ENCODE measurements at places on chromosomes 7 and 10. TPM values are rescaled to one million over a fixed set of nuclear protein-coding genes. Genes with fewer than 3 reads are reported as not detected.

GRCh38 chr7:111931016-111931517 lies 275.1 kb downstream of the DOCK4 start:
- H3K27ac ChIP-seq: no peak overlapping the region
- DNase-seq: no peak
- peaks cover 9% of the 10 kb centered on the region for H3K4me1 ChIP-seq
- no peaks in the 10 kb centered on the region for H3K36me3 ChIP-seq
- H3K27me3 ChIP-seq: no peaks in the 10 kb centered on the region

GRCh38 chr10:122049076-122049475 lies 60.1 kb downstream of the TACC2 start:
- DNase-seq: no peak
- H3K27me3 ChIP-seq: peaks cover 16% of the 10 kb centered on the region
- no peaks in the 10 kb centered on the region for H3K36me3 ChIP-seq
- H3K4me1 ChIP-seq: no peaks in the 10 kb centered on the region
- no peak overlapping the region for H3K4me3 ChIP-seq
- no peak overlapping the region for H3K27ac ChIP-seq

GRCh38 chr7:137287651-137288258 lies 55.8 kb downstream of the PTN start:
- no peaks in the 10 kb centered on the region for H3K36me3 ChIP-seq

GRCh38 chr7:157476654-157477549 lies 140.1 kb downstream of the DNAJB6 start:
- H3K27ac ChIP-seq: no peak overlapping the region
- no peak overlapping the region for H3K4me3 ChIP-seq
- H3K27me3 ChIP-seq: no peaks in the 10 kb centered on the region
- peaks cover 19% of the 10 kb centered on the region for H3K36me3 ChIP-seq

DNA sequence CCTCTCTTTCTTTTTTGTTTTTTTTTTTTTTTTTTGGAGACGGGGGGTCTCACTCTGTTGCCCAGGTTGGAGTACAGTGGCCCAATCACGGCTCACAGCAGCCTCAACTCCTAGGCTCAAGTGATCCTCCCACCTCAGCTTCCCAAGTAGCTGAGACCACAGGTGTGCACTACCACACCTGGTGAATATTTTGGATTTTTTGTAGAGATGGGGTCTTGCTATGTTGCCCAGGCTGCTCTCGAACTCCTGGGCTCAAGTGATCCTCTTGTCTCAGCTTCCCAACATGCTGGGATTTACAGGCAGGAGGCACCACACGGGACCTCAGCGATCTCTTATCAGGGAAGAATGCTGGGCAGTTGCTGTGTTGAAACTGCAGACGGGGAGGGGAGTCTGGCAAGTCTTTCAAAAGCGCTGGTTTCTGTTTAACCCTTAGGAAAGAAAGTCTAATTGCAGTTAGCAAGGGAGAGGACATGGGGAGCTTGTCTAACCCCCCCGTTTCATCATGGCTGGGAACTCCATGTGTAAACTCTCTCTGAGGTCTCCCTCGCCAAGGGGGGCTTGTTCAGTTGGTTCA lies 39.6 kb upstream of the LMTK2 start:
- DNase-seq: no peak
- no peaks in the 10 kb centered on the region for H3K27me3 ChIP-seq
- no peak overlapping the region for H3K27ac ChIP-seq
- H3K4me3 ChIP-seq: no peak overlapping the region
- no peaks in the 10 kb centered on the region for H3K4me1 ChIP-seq

DNA sequence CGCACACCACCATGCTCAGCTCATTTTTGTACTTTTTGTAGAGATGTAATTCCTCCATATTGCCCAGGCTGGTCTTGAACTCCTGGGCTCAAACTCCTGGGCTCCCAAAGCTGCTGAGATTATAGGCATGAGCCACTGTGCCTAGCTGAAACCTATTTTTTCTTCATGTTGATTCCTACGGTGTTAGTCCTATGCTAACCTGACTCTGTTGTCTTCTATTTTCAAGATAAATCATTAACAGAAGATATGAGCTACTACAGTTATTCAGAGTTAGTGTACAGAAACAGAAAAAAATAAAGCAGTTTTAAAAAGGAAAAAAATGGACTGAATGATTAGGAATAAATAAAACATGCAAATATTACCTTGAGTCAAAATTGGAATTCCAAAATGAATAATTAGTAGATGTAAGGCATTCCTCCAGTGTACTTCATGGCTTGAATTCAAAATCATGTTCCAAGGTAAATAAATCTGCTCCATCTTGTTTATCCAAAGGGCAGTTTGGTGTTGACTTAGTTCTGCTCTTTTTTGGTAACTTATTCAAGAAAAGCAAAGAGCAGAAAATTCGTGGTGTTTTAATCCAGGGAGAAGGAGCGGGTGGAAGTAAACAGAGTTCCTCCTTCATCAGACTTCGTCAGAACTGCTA lies 185.8 kb downstream of the CACNB2 start:
- no peak overlapping the region for H3K27ac ChIP-seq
- no peaks in the 10 kb centered on the region for H3K27me3 ChIP-seq
- H3K4me1 ChIP-seq: no peaks in the 10 kb centered on the region
- H3K4me3 ChIP-seq: no peak overlapping the region
- no peak for DNase-seq

- H3K27ac ChIP-seq: no peak overlapping the region
- no peak overlapping the region for H3K4me3 ChIP-seq
- peaks cover 8% of the 10 kb centered on the region for H3K4me1 ChIP-seq
- H3K27me3 ChIP-seq: no peaks in the 10 kb centered on the region
- no peak for DNase-seq
These were observed 37.3 kb downstream of the SND1 start for GRCh38 chr7:127689194-127689772.

GRCh38 chr10:11677480-11677879 lies 64.7 kb upstream of the ECHDC3 start:
- no peaks in the 10 kb centered on the region for H3K36me3 ChIP-seq
- peaks cover 52% of the 10 kb centered on the region for H3K27me3 ChIP-seq
- no peak overlapping the region for H3K27ac ChIP-seq
- no peak overlapping the region for H3K4me3 ChIP-seq
- peaks cover 22% of the 10 kb centered on the region for H3K4me1 ChIP-seq
- no peak for DNase-seq

PKD2L1 gene
- total RNA-seq: 0.60 TPM

PDZD7 gene
- 0.44 TPM for total RNA-seq

ACTL6B gene
- total RNA-seq: not detected

- no peaks in the 10 kb centered on the region for H3K4me1 ChIP-seq
- H3K27ac ChIP-seq: no peak overlapping the region
- no peaks in the 10 kb centered on the region for H3K27me3 ChIP-seq
These were observed 546.9 kb downstream of the TCERG1L start for GRCh38 chr10:130764651-130765050.

DNA sequence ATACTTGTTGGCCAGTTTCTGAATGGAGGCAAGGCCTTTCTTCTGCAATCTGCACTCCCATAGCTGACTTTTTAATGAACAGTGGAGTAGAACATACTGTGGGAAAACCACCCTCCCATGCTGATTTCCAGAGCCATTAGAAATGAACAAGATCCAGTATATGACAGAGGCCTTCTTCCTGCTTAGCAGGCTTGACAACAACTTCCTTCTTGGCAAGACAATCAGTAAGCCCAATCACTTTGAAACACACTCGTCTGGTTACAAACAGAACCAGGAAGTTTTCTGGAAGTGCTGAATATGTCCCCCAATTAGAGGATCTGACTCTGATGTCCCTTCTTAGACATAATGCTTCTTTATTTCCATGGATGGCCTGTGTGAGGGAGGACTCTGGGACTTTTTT lies 103.4 kb downstream of the SAMD9 start:
- H3K27me3 ChIP-seq: peaks cover 19% of the 10 kb centered on the region
- H3K36me3 ChIP-seq: no peaks in the 10 kb centered on the region
- DNase-seq: no peak

- peaks cover 26% of the 10 kb centered on the region for H3K27me3 ChIP-seq
- DNase-seq: peak; percentile 52
- peaks cover 2% of the 10 kb centered on the region for H3K36me3 ChIP-seq
- peak within 1 kb of the TSS; percentile 85 for H3K4me3 ChIP-seq
- peaks cover 47% of the 10 kb centered on the region for H3K4me1 ChIP-seq
These were observed at the start of gene IRF5 for GRCh38 chr7:128937647-128938543. Gene IRF5 (plus strand): TSS chr7:128937927. CDS start chr7:128942082, 4,155 bp downstream.

MYL10 gene
- not detected for total RNA-seq

DNA sequence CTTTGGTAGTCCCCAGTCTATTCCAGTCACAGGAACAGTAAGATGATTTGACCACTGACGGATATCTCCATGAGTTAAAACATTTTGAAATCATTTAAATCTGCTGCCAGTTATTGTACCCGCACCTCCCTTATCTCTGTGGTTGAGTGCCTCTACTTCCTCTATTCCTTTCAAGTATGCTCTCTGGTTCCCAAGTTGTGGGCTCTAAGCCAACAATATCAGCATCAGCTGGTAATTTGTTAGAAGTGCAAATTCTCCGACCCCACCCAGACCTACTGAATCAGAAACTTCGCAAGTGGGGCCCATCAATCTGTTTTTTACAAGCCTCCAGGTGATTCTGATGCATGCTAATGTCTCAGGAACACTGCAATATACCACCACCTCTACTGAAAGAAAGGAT lies 235.5 kb downstream of the CCSER2 start:
- DNase-seq: no peak
- H3K27ac ChIP-seq: no peak overlapping the region
- no peak overlapping the region for H3K4me3 ChIP-seq
- H3K36me3 ChIP-seq: no peaks in the 10 kb centered on the region
- H3K4me1 ChIP-seq: no peaks in the 10 kb centered on the region

CYP2W1 gene
- not detected for total RNA-seq

DNA sequence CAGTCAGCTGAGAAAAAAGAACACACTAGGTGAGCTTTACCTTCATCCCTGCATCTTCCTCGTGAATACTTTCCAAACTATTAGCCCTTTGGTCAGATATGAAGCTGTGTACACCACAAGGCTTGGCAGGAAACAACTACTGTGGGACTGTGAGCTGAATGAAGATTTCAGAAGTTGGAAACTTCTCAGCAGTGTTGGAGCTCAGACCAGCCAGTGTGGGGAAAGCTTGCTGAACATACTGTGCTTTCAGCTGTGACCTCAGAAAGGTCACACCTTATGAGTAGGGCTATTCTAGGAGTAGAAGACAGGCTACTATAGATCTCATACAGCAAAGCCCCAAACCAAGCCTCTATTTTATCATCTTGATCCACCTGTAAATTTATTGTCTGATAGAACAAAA lies 123.6 kb downstream of the EXOC4 start:
- H3K36me3 ChIP-seq: peaks cover 9% of the 10 kb centered on the region
- H3K4me3 ChIP-seq: no peak overlapping the region
- no peak for DNase-seq
- H3K4me1 ChIP-seq: no peaks in the 10 kb centered on the region
- no peaks in the 10 kb centered on the region for H3K27me3 ChIP-seq

DNA sequence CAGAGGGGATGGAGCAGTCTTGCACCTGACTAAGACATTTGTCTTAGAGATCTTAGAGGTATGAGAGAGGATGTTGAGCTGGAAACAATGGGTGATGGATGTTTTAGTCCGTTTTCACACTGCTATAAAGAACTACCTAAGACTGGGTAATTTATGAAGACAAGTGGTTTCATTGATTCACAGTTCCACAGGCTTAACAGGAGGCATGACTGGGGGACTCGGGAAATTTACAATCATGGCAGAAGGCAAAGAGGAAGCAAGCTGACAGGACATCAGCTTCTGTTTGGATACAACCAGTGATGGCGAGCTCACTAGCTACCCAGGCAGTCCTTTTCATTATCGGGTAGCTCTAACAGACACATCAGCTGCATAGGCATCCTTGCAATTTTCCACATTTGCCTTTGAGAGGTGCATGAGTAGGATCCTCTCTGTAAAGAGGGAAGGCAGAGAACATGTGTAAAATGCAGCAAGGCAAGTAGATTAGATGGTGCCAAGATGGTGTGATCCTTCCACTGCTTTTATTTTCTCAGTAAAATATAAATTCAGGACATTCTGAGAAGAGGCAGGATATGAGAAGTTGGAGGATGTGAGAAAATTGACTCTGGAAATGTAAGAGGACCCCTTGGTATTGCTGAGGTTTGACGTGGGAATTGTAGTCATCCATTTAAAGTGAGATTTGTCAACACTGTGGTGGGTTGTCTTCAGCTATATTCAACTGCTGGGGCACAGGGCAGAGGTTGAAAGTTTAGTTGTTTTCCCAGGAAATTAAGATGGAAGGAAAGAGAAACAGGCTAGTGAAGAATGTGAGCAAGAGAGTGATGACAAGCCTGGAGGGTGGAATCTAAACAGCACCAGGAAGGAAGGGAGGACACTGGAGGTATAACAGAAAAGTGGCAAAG lies 1140.0 kb upstream of the AUTS2 start:
- H3K4me3 ChIP-seq: no peak overlapping the region
- H3K36me3 ChIP-seq: peaks cover 13% of the 10 kb centered on the region
- no peaks in the 10 kb centered on the region for H3K4me1 ChIP-seq
- H3K27ac ChIP-seq: no peak overlapping the region

- no peaks in the 10 kb centered on the region for H3K4me1 ChIP-seq
- H3K27me3 ChIP-seq: peaks cover 42% of the 10 kb centered on the region
- no peak overlapping the region for H3K4me3 ChIP-seq
- DNase-seq: no peak
- H3K27ac ChIP-seq: no peak overlapping the region
These were observed 19.0 kb upstream of the TRIM56 start for GRCh38 chr7:101066141-101066832.

LLCFC1 gene
- total RNA-seq: not detected

ELN gene
- total RNA-seq: not detected

RNF32 gene
- total RNA-seq: 4.2 TPM

UPF2 gene
- total RNA-seq: 35.8 TPM

DNA sequence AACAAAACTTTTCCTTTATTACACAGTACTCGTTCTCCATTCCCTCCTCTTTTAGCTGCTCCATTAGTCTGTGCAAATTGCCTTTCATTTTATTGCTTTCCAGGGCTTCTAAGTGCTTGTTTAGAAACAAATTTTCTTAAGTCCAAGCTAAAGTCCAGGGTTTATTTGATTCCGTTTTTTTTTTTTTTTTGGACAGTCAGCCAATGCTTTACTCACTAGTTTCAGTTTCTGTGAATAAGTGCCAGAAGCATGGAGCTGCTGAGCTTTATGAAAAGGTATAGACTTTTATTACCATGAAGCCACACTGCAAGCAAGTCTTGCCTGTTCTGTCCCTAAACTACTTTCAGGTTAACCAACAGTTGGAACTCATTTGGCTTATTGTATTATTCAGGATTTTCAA lies 455.0 kb downstream of the GFRA1 start:
- H3K36me3 ChIP-seq: peaks cover 2% of the 10 kb centered on the region
- no peak overlapping the region for H3K4me3 ChIP-seq
- no peak overlapping the region for H3K27ac ChIP-seq
- DNase-seq: no peak

CUX1 gene
- total RNA-seq: 24.7 TPM
